Central memory CD4-positive, alpha-beta T cell (primary cell): ENCODE measurements at places on chromosomes 4 and X.

DNA sequence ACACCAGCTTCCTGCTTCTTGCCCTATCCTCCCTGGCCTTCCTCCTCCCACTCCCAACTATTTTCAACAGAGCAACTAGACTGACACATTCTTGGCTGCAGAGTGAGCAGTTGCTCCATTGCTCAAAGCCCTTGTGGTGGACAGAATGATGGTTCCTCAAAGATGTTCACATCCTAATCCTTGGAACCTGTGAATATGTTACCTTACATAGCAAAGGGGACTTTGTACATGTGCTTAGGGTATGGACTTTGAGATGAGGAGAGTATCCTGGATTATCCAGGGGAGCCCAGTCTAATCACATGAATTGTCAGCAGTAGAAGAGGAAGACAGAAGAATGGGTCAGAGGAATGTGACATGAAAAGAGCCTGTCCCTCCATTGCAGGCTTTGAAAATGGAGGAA is 24.9 kb upstream of the HOPX start:
- no peak for DNase-seq

DNA sequence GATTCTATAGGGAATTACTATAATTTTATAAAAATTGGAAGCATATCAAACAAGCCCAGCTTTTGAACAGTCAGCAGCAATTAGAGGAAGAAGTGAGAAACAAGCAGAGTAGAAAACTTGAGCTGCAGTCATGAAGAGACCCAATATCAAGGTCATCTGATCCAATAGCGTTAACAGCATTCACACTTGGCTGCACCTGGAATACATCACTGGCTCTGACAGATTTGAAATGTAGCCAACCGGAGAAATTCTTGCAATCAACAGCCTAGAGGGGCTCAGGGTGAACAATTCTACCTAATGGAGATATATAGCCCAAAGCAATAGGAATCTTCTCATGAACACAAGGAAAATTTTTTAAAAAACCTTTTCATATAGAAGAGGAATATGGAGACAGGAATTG is 13.6 kb downstream of the DDX53 start:
- no peak for DNase-seq

DNA sequence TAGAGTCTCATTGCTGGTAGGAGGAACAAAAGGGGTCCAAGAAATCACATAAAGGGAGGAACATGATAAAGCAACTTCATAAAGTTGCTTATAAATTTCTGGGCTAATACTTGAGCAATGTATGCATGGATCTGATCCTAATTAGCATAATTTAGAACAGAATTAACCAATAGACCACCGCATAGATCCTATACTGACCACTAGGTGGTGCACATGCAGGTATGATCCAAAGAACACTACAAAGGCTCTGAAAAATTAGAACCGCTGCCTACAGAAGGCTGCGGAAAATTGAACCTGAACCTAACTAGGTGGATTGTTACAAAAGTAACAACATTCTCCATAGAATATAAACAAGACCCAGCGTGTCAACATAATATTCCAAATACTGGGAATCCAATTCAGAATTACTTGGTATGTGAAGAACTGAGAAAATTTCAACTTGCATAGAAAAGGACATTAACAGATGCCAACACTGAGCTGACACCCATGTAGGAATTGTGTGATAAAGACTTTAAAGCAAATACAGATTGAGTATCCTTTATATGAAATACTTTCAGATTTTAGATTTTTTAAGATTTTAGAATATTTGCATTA is 23.3 kb downstream of the BRCC3 start:
- DNase-seq = peak; percentile 35

DNA sequence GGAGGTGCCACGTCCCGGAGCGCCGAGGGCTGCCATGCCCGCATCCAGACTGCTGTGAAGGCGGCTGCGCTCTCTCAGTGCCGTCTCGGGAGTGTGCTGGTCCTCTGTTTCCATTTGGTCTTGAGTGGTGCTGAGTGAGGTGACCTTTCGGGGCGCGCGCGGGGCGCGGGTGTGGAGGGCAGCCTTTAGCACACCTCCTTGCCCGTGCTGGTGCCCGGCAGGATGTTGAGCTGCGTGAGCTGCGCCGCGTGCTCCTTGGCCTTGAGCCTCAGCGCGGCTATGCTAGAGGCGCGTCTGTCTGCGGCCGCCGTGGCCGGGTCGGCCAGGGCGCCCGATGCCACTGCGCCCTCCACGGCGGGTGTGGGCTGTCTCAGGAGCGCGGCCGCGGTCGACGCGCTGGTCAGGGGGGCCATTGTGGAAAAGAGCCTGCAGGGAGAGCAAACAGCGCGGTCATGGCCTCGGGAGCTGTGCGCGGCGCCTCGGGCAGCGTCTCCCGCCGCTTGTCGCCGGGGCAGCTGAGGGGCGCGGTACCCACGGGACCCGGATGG is 11.2 kb downstream of the ARX start:
- DNase-seq = no peak

GRCh38 chr4:147110473-147111367 is 165.1 kb upstream of the TTC29 start:
- no peak for DNase-seq

GRCh38 chr4:145047151-145047550 is 50.8 kb downstream of the ANAPC10 start:
- no peak for DNase-seq

DNA sequence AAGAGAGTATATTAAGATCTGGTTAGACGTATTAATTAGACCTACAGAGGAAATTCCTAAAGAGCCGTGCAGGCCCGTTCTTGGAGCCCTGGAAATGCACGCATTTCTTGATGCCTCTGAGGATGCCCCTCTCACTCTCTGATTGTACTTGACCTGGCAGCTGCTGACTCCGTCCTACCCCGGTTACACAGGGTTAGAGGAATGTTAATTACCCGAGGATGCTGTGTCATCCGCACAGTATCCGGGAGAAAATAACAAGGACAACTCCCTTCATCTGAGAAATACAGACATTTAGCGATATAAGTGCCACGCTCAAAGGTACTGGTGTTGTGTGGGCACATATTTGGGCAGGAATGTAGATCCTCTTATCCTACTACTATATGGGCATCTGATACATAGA is 404.6 kb upstream of the FAT1 start:
- DNase-seq = no peak

DNA sequence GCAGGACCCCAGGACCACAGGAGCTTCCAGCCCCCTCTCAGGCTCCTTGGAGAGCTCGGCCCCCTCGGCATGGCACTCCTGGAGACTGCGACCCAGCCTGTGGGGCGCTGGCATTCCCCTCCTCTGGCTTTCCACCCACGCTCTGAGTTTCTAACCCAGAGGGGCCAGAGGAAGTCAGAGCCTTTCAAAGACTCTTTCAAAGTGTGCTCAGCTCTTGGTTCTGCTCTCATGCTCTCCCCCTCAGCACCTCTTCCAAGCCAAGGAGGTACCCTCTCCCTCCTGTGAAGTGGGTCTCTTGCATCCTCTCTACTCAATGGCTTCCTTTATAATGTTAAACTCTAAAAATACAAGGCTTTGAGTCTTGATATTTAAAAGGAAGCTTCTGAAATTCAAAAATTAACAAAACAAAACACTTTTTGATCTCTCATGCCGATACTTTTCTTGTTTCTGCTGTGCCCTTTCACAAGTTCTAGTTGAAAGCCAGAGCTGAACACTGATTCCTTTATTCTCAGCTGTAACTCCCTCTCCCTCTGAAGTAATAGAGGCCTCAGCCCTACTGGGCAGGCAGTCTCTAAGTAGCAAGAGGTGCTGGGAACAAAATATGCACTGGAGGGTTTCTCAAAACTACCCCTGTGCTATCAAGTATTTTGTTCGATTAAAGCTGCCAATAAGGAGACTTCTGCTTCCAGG is 82.8 kb downstream of the NAT8L start:
- DNase-seq = no peak

DNA sequence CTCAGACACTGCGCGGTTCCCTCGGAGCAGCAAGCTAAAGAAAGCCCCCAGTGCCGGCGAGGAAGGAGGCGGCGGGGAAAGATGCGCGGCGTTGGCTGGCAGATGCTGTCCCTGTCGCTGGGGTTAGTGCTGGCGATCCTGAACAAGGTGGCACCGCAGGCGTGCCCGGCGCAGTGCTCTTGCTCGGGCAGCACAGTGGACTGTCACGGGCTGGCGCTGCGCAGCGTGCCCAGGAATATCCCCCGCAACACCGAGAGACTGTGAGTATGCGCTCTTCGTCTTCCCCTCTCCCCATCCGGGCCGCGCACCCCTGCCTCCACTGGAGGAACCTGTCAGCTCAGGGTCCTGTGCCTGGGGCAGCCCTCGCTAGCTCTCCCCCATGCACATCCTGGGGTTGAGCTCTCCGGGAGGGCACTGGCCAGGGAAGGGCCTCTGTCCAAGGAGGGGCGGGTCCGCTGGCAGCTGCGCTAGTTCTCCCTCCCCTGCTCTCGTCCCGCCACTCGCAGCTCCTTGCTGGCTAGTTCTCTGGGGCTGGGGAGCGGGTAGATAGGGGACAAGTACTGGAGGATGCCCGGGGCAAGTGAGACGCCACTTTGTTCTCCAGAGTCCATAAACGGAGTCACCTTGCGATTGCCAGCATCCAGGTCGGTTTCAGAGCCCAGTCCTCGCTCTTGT is 2.2 kb downstream of the SLIT2 start:
- DNase-seq = no peak

GRCh38 chr4:106444557-106444956 is 76.0 kb upstream of the GIMD1 start:
- no peak for DNase-seq

GRCh38 chr4:610411-611261 is 14.7 kb upstream of the PDE6B start:
- no peak for DNase-seq

DNA sequence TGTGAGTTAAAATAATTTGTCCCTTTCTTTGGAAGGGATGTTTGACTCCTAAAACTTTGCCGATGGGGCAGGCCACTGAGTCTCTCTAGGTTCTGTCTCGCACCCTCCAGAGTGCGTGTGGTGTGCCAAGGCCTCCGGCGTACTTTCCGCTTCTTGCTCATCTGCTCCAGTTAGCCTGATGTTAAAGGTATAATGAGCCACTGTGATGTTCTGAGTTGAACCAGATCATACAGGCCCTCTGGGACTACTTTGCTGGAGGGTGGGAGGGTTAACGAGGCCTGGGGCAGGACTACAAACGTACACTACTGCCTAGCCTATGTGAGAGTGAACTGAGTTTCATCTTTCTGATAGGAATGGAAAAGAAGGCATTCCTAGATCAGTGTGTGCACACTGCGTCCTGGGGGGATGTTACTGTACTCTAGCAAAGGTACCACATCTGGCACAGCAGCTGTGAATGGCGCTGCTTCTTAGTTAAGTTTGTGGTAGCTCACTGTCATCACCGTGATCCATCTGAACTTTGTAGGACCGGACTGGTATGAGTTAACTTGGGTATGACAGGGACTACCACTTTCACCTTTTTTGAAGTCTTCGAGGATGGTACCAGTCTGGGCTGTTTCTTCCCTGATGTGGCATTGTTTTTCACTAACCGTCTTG is 60.2 kb downstream of the RGS12 start:
- no peak for DNase-seq
